ENCODE measurements at places on chromosomes 6 and 20.

DNA sequence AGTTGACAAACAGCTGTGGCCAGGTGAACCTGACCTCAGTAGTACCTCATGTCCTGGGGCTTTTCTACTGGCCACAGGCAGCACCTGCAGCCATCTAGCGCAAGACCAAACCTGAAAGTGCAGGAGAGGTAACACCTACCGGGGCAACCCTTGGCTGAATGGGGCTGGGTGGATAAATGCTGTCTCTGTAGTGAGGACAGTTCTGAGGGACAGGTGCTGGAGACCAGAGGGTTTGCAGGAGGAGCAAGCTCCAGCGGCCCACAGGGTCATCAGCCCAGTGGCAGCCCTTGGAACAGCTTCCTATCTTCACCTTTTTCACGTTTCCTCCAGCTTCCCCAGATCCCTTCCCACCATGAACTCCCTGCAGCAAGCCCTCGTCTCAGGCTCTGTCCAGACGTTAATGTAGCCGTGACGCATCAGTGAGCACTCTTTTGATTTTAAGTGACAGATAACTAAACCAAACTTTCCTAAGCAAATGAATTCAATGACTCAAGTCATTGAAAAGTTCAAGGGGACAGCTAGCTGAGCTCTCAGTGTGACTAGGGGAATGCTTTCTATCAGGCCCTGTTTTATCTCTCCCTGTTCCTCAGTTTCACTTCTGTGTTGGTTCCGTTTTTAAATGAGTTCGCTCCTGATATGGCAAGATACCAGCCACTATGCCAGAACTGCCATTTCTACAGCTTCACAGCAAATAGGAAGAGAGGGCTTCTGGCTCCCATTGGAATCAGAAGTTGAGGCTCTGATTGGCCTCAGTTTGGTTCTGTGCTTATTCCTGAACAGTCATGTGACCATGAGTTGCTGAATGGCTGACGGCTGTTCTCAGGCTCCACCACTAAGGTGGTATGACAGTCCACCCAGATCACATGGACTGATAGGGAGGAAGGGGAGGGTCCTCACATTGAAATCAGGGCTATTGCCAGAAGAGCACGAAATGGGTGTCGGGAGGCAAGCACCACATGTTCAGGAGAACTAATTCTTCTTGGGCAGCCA, 12.1 kb upstream of the PFDN4 start:
- DNase-seq = no peak

- DNase-seq = peak; percentile 38
These were observed 77.7 kb upstream of the OLIG3 start for GRCh38 chr6:137571854-137572253.

GRCh38 chr6:99867026-99867425, 127.0 kb downstream of the MCHR2 start:
- DNase-seq = no peak

DNA sequence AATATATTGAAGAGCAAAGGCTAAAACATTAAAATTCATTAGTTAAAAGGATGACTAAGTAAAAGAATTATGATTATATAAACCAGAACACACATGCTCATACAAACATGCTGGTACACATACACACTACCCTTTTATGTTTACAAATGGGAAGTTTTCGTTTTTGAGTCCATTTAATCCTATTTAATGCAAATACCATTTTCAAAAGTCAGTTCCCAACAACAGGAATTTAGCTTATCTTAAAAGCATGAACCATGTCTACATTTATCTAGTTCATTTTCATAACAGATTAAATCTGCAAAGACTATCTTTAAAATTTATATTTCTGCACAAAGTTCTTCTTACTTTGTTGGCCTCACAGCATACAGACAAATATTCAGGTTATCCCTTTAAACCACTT, 42.5 kb downstream of the MAN1A1 start:
- DNase-seq = no peak

DNA sequence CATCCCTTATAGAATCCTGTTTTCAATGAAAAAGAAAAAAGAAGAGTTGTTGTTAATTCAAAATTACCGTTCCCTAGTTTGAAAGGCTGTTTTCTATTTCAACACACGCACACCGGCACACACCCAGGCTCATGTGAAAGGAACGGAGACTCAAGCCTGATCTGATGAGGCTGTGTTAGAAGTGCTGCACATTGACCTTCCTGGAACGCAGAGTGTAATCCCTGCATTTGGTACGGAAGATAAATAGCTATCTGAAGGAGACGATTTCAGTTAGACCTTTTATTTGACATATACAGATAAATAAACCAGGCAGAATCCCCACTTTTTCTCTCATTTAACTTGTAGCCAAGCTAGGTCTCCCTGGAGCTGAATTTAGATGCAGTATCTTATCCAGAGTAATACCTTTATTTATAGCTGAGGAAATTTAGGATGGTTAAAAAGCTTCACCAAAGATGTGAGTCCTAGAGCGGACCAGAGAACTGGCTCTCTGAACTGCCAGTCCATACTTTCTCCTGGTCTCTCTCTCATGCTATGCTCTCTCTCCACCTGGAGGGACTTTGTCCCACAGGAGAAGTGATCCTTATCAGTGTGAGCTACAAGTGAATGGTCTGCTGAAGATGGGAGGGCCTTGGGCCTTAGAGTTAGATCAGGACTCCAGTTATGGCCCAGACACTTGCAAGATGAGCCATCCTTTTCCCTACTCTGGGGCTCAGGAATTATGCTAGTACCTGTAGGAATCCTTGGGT, 30.6 kb downstream of the MAP3K4 start:
- no peak for DNase-seq

GRCh38 chr6:33860706-33861474, 57.1 kb upstream of the MLN start:
- no peak for DNase-seq

- no peak for DNase-seq
These were observed 36.2 kb downstream of the SNX5 start for GRCh38 chr20:17932396-17932795.

GRCh38 chr6:100417036-100417435, 47.7 kb downstream of the SIM1 start:
- DNase-seq = no peak

- DNase-seq = no peak
These were observed 80.5 kb upstream of the SGK1 start for GRCh38 chr6:134398453-134398852.

DNA sequence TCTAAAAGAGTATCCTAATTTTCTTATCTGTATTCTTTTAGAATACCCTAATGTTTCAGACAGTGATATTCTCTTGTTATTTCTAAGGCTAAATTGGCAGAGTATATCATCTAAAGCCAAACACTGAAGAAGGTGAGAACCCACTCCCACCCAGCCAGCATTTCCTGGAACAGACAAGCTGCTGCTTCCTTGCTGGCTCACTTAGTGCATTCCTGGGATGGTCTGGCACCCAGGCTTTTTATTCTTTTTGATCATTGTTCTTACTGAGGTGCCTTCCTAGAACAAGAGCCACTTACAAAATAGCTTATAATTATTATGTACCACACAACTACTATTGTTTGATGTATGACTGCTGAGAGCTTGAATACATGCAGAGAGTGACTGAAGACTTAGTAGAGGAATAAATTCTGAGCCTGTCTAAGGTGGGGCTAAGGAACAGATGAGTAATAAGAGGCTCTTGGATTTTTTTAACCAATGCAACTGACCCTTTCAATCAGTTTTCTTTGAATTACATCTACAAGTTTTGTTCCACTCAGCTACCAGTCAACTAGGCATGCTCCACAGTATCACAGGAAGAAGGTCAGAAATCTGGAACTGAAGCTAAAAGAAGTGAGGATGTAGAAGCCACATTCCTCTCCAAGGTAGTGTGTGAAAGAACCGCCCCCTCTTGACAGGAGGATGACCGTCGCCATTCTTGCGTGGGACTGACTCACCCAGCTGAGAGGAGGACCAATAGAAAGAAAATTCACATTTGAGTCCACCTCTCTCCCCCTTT, 30.1 kb downstream of the PRPH2 start:
- no peak for DNase-seq

DNA sequence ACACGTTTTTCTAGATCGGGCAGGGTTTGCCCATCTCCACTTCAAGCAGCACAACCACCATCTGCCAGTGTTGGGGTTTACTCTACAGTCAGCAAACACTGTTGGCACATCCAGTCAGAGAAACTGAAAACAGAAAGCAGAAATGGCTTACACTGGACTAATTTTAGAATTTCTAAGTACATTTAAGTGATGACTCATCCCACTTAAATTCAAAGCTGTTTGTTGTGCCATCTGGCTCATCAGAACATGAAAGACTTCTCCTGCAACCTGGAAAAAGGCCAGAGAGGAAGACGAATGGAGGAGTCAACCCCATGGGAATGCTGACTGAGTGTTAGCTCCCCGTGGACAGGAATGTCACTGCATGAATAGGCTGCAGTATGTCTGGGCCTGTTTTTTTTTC, 21.8 kb downstream of the FAM209B start:
- no peak for DNase-seq

DNA sequence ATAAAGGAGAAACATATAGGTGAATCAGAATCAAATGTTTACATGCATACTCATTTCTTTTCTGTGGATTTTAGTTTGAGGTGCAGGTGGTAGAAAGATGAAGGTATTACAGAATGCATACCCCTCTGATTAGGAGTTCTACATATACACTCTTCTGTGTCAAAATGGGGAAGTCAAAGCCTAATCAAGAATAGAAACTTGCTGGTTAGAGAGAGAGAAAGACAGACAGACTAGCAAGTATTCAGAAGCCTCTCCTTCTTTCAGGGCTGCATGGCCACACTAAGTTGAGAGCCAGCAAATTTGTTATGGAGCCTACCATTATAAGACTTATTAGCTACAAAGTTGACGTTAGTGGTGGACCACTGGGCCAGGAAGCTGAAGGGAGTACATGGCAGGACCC, 358.3 kb upstream of the EYS start:
- DNase-seq = no peak

DNA sequence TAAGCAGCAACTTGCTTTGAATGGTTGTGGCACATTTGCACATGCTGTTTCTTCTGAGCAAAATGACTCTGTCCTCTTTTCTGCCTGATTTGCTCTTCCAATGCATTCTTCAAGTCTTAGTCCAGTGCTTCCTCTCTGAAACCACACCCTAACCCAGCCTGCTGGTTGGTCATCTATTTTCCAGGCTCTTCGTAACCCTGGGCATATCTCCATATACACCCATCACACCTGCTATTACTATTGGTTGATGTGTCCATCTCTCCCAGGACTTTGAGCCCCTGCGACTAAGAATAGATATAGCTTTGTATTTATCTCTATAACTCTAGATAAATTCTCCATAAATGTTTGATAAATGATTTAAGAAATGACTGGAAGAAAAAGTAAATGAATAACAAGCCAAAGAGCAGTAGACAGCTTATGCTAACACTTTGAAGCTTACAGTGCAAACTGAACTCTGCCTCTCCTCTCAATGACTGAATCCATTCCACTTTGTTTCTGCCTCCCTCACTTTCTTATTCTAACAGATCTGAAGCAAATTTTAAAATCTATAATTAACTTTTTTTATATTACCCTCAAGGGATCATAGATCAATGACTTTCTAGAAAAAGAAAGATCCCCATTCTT, 59.7 kb upstream of the NT5E start:
- DNase-seq = no peak

DNA sequence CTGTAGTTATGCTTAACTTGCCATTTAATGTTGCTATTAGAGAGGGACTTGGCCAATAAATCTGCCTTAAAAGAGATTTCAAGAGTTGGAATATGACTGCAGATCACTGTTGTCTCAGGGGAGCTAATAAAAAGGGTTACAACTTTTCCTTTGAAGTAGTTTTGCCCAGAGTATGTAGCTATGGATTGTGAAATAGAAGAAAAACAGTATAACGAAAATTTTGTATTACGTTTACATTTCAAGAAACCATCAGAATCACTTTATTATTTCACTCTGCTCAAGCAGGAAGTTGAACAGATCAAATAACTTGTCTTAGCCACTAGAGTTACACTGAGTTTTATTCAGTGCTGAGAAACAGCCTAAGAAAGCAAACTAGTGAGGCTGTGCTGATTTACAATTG, 3.0 kb upstream of the ZSCAN26 start:
- no peak for DNase-seq

DNA sequence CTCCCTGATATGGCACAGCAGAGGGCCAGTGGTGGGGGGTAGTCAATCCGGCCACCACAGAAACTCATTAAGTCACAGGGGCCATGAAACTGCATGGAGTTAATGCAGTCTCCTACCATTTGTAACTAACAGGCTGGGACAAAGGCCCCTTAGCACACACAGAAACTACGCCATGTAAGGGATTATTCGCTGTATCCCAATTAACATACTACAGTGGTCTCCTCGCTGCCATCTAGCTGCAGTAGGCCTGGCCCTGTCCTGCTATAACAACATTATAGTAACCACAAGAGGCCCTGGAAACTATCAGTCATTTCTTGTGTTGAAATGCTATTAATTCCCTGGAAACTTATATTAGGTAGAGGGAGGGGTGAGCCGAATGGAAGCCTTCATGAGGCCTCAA, 72.3 kb upstream of the CCN2 start:
- no peak for DNase-seq

DNA sequence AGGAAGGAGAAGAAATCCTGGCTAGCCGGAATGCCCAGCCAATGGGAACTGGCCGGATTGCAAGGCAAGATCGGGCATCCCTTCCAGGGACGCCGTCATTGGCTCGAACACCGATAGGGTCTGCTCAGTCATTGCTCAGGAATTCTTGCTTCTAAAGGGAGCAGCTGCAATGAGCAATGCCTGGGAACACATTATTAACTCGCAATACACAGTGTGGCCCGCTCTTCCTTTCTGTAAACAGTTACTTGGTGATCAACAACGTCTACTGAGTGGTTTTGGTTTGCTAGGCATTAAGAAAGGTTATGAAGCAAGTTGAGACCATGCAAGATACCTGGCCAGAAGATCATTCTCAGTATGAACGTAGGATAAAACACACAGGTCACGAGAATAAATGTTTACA, 165.4 kb upstream of the CITED2 start:
- no peak for DNase-seq

GRCh38 chr20:57680934-57681914, 28.6 kb downstream of the PMEPA1 start:
- no peak for DNase-seq

- no peak for DNase-seq
These were observed 31.1 kb upstream of the FOXQ1 start for GRCh38 chr6:1280666-1281300.

DNA sequence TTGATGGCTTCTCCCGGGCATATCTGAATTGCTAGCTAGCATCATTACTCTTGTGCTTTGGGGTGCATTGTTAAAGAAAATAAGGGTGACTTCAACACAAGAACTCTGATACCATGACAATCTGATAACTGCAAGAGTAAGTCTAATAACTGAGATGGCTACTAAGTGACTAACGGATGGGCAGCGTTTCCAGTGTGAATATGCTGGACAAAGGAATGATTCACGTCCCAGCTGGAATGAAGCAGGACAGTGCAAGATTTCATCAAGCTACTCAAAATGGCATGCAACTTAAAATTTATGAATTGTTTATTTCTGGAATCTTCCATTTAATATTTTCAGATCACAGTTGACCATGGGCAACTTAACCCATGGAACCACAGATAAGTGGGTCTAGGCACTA, 31.7 kb downstream of the MOXD1 start:
- no peak for DNase-seq

GRCh38 chr20:50689864-50690649, 1.3 kb downstream of the RIPOR3 start:
- DNase-seq = no peak

- DNase-seq = no peak
These were observed 38.5 kb downstream of the RBM38 start for GRCh38 chr20:57429580-57430200.
